ENCODE measurements at places on chromosomes 16 and 17.

DNA sequence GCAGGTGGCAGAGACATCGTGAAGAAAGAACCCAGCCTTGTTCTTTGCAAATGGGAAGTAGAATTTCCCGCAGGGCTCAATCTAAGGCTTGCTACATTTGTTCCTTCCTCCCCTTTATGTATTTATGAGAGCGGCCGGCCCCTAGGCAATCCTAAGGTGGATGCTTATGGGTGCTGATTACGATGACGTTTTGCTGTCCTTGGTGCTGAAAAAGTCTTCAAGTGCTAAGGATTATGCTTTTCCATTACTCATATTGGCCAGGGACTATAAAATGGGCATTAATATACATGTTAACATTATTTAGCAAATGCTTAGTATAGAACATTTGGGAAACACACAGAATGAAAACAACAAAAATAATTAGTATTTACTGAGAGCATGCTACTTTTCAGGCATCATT, 313.3 kb upstream of the XYLT1 start:
- DNase-seq: peak; percentile 13

- peak; percentile 45 for DNase-seq
Observed at GRCh38 chr16:77993111-77993985, 29.0 kb upstream of the CLEC3A start.

GRCh38 chr17:64231567-64232141, 31.4 kb downstream of the TEX2 start:
- no peak for DNase-seq

- no peak for DNase-seq
Observed at GRCh38 chr17:45104907-45105624, 27.2 kb downstream of the PLCD3 start.

GRCh38 chr17:81702934-81703746, at the start of gene MRPL12:
MRPL12 (plus strand) TSS chr17:81703367; CDS start chr17:81703502, 135 bp downstream.
- peak; percentile 92 for DNase-seq

- peak; percentile 59 for DNase-seq
Observed at GRCh38 chr17:559551-560431, 154.8 kb downstream of the VPS53 start.

DNA sequence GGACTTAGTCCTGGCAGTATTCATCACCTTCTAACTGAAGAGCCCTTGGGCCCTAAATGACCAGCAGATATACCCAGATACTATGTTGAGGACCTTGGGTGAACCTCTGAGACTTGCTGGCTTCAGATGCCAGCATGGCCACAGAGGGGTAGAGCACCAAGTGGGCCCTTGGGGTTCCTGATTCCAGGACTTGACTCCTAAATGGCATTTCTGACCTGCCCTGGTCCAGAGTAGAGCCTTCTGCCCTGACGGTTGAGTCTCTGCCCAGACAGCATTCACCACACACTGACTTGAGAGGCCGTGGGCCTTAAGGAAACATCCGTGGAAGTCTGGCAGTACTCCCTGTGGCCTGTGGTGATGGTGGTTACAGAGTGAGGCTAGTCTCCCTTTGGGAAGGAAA, 2.8 kb upstream of the APPBP2 start:
- DNase-seq: no peak

GRCh38 chr17:17763734-17764133, 73.1 kb downstream of the SREBF1 start:
- no peak for DNase-seq

GRCh38 chr16:27918755-27919154, 144.8 kb downstream of the GSG1L start:
- no peak for DNase-seq

DNA sequence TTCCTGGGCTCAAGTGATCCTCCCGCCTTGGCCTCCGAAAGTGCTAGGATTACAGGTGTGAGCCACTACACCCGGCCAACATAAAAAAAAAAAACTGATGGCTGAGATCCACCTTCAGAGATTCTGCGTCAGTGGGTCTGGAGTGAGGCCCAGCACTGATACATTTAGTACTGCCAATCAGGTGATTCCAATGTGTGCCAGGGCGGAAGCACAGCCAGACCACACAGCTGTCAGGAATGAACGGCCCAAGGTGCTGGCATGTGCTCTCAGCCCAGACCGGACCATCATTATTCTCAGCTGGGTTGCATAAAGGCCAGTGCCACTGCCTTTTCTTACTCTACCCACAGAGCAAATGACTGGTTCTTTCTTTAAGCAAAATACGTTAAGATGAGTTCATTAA, 1.2 kb upstream of the BCO1 start:
- peak; percentile 81 for DNase-seq

DNA sequence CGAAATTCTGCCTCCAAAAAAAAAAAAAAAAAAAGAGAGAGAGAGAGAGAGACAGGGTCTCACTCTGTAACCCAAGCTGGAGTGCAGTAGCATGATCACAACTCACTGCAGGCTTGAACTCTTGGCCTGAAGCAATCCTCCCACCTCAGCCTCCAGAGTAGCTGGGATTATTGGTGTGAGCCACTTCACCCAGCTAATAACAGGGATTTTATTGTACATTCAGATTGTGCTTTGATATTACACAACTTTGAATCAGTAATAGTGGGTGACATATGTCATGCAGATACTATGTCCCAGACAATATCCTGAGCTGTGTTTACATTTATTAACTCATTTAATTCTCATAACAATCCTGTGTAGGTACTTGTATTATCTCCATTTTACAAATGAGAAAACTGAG, 19.7 kb upstream of the DHX8 start:
- DNase-seq: no peak

DNA sequence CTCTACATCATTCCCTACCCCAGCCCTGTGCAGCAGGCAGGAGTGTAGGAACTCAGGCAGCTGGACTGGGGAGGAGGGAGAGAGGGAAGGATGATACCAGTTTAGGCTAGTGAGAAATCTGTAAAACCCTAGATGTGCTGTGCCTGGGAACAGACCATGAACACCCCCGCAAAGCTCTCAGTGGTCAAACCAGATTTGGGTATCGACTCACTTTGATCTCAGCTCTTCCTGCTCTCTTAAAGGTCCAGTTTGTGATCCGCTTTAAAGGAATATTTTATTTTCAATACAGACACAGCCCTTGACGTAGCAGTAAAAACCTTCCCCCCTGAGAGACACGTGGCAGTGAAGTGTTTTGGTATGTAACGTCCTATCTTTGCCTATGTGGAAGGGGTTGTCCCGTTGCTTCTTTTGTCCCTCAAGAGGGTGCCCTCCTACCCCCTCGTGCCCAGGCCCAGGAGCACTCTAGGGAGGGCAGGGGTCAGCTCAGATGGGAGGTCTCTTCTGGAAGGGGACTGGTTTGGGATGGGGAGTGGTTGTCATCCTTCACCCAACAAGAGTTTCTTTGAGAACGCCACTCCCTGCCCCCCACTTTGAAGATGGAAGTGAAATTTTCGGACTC, 19.3 kb upstream of the TBX2 start:
- no peak for DNase-seq

GRCh38 chr16:50265716-50266336, 525 bp upstream of the ADCY7 start:
- DNase-seq: no peak

DNA sequence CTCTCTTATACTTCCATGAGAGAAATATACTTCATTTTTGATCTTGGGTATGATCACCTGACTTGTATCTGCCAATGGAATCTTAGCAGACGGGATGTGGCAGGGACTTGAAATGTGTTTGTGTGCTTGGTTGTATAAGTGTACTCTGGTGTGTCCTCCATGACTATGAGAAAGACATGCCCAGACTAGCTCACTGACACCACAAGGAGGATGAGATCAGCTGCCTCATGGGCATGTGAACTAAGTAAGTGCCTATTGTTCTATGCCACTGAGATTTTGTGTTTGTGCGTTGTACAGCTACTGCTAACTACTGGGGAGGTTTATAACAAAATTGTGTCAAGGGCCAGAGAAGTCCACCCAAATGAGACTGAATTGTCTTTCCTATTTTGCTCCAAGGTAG, 402.2 kb upstream of the SALL1 start:
- no peak for DNase-seq

DNA sequence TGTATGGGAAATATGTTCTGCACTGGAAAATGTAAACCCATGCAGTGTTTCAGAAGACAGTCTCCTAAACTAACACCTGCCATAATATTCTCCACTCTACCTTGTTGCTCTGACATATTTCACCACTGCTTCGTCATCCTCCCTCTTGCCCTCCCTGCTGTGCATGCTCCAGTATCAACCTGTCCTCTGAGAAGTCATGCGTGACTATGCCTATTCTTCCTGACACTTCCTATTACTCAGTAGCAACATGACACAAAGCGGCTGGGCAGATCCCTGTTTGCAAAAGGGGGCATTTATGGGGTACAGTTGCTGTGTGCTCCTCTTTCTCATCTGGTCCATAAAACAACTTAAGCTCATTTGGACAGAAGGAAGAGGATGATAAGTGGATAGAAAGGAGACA, 805.6 kb upstream of the EEF2KMT start:
- DNase-seq: no peak

- no peak for DNase-seq
Observed at GRCh38 chr17:78903101-78903779, at the start of gene CEP295NL. CEP295NL (minus strand) TSS chr17:78903201; CDS start chr17:78901828, 1,373 bp downstream.

DNA sequence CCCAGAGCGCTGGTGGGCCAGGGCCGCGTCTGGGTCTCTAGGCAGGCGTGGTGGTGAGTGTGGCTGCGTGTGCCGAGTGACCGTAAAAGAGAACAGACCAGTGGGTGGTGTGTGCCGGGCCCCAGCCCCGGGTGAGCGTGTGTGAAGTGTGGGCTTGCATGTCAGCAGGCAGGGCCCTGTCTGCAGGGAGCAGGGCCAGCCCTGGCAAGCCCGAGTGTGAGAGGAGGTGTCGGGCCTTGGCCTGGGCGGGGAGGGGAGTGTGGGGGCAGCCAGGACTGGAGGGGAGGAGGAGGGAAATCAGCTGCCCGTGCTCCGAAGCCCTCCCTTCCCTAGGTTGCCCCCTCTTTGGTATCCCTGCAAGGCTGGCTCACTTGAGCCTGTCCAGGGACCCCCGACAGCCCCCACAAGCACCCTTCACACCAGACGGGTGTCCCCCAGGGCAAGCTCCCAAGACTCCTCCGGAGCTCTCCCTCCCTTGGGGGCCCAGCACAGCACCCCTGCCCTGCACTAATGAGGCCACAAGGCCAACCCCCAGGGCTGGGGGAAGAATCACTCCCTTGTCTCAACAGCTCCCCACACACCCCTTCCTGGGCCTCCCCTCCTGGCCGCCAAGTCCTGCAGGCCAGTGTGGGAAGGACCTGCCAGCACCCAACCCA, 1.9 kb downstream of the USH1G start:
- no peak for DNase-seq

GRCh38 chr17:66682283-66682682, 152.6 kb upstream of the CACNG5 start:
- no peak for DNase-seq

- DNase-seq: peak; percentile 28
Observed at GRCh38 chr16:19375561-19376158, 42.0 kb upstream of the TMC5 start.

DNA sequence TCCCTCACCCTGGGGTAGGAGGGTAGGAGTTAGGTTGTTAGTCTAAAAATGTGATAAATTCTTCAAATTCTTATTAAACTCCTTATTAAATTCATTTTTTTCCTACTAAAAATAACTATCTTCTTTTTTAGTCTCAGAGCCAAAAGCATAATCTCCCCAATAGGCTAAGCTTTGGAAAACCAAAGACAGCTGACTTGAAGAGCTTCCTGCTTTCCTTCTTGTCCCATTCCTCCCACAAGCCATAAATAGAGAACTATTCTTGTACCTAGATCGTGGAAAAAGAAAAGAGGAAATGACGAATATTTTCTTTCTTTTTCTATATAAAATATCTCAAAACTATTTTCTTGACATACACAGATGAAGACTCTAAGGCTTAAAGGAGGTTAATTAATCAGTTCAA, 486.9 kb downstream of the CDH8 start:
- DNase-seq: no peak

DNA sequence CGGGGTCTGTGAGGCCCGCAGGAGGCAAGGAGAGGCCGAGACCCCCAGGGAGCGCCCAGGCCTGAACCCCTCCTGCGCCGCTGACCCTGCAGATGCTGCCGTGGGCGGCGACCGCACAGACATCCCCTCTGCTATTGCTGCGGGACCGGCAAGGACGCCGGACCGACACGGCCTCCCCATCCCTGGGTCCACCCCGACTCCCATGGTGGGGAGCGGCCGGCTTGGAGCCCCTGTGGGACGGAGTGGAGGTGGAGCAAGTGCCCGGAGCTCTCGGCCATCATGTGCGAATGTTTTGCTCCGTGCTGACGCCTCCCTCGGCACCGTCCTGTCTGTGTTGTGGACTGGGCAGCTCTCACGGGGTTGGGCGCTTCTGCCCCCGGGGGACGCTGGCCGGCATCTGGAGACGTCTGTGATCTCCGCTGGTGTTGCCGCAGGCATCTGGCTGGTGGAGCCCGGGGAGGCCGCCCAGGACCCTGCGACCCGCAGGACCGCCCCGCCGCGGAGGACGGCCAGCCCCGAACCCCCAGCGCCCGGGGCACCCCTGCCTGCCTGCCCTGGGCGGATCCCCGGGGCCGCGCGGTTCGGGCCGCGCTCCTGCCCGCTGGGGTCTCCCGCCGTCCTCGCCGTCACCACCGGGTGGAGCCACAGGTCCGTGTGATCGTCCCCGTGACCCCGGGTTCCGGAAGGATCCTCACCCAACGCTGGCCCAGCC, 12.8 kb upstream of the GNG13 start:
- no peak for DNase-seq
